ENCODE measurements at places on chromosomes 16 and 17.

DNA sequence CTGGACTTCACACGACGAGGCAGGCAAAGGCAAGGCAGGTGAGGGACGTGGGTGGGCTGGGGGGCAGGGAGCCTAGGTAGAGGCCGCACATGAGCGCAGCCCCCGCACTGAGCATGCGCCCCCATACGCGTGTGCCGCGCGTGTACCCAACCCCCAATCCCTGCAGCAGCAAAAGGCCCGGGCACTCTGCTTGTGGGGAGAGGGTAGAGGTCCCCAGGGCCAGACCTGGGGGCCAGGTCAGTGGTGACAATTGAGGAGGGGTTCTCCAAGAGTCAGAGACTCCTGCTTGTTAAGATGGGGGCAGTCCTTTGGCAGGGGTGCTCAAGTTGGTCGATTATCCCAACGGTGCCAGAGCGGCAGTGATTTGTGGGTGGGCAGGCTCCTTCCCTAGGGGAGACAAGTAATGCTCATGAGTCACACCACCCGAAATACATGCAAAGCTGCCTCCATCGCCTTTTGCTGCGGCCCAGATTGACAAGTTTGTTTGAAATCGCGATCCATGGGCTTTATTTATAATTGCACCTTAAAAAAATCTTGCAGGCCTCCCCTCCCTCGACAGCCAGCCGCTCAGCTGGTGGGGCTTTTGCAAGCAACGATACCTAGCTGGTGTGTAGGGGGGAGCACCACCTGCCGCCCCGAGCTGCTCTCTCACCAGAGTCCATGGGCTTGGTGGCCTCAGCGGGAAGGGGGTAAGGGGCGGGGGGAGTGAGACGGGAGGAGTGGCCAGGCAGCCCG lies 1.1 kb upstream of the GIT1 start:
- DNase-seq: peak; percentile 17

GRCh38 chr17:30236766-30237165 lies 1.3 kb upstream of the SLC6A4 start:
- DNase-seq: peak; percentile 89

DNA sequence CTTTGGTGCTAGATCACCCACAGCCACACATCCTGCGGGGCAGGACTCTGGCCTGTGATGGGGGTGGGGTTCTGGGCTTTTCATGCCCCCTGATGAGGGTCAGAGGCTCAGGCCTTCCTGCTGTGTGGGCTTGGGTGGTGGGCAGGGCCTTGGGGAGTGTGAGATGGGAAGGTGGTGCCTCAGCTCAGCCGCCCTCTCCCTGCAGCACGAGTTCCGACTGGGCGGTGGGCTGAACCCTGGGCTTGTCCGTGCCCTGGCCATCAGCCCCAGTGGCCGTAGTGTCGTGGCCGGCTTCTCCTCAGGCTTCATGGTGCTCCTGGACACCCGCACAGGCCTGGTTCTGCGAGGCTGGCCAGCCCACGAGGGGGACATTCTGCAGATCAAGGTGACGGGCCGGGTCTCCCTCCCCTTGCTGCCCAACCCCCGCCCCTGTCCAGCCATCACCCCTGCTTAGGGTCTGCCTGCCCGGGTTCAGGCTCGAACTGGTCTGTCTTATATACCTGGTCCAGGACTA lies 6.8 kb upstream of the SERPINF2 start:
- DNase-seq: no peak

DNA sequence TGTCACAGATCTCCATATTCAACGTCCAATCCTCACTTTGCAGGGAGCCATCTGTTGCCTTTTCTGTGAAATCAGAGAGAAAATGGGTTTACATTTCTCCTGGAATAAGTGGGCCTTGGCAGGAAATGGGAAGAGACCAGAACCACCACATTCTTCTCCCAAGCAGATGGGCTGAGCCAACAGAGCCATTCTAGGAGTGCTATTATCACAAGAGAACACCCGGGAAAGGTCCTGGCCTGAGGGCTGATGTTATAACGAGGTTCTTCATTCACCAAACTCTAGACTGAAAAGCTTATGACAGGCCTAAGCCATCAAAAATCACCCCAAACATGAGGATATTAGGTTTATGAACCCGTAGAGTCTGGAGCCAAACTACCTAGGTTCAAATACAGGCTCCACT lies 64.7 kb downstream of the TOM1L2 start:
- DNase-seq: no peak

DNA sequence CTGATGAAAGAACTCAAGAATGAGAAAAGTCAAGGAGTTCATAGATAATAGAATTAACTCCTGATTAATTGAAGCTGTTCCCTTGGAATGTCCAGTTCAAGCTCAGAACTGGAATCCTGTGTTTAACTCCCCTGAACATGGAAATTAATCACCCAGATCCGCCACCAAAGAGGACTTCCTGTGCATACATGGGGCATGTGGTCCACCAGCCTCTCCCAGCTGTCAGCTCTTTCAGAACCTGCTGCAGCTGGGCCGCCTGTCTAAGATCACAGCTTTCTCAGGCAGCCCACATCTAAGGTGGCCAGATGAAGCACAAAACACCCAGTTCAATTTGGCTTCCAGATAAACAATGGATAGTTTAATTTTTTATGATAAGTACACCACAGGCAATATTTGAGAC lies 203.7 kb upstream of the COX10 start:
- no peak for DNase-seq

GRCh38 chr17:66304304-66305174 lies 2.1 kb downstream of the PRKCA start:
- no peak for DNase-seq

DNA sequence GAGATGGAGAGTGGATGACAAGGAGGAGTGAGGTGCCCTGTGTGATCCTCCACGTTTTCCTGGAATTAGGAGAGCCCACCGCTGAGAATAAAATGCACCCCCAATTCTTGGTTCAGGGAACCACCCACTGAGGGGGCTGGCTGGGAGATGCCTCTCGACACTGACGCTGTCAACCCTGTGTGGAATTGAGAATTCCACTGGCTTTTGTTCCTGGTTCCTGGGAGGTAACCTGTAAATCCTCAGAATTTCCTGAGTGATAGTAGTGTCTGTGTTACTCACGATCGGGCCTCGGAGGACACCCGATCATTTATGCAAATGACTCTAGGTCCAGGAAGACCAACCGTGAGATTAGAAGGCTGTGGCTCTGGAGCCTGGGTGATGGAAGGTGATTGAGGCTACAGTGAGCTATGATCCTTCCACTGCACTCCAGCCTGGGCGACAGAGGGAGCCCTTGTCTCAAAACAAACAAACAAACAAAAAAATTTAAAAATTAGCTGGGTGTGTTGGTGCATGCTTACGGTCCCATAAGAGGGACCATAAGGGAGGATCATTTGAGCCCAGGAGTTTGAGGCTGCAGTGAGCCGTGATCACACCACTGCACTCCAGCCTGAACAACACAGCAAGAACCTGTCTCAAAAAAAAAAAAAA lies 11.7 kb upstream of the PRPSAP1 start:
- no peak for DNase-seq

GRCh38 chr17:76642994-76643393 lies 563 bp downstream of the ST6GALNAC1 start:
- no peak for DNase-seq

DNA sequence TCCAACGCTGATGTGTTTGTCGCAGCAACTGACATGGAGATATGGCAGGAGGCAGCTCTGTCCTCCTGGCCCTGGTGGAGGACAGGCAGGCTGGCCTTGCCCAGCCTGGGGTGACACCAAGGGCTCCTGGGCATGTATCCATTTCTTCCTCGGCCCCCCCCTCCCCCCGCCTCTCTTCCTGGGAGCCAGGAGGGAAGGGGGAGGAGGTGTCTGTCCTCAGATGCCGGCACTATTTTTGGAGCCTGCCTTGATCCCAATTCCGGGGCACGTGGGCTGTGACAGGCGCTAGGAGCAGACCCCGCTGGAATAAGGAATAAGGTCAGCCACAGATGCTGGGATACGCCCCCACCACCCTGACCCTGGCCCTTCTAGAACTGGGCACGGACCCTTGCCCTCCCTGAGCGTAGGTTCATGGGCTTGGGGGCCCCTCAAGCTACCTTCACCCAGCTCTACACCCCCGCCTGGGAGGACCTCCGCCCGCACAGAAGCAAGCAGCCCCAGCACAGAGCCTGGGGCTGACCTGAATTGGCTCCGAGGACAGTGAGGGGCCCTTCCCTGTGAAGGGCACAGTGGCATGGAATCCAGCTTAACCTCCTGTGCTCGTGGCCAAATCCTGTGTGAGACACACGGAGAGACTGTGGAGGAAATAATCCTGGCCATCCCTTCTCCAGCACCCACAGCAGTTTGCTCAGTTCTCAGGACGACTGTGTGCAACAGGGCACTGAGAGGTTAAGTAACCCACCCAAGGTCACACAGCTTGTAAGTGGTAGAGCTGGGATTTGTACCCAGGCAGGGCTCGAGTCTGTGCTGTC lies 24.1 kb downstream of the SEC14L5 start:
- DNase-seq: no peak

- no peak for DNase-seq
Observed at GRCh38 chr16:11183035-11183812, 72.8 kb downstream of the SOCS1 start.
